ENCODE measurements at places on chromosomes 16 and 17. TPM values are rescaled to one million over a fixed set of nuclear protein-coding genes. Genes with fewer than 3 reads are reported as not detected.

COG7 gene
- 8.3 TPM for total RNA-seq

NPIPA2 gene
- not detected for total RNA-seq

LRRC36 gene
- total RNA-seq: not detected

MMP2 gene
- total RNA-seq: 10.5 TPM

KCNH6 gene
- not detected for total RNA-seq

All from right lobe of liver (tissue), 6 donors.